ENCODE measurements at places on chromosomes 6 and 20. TPM values are rescaled to one million over a fixed set of nuclear protein-coding genes. Genes with fewer than 3 reads are reported as not detected.

SLC26A8 gene
- not detected for total RNA-seq

RSPH3 gene
- 10.2 TPM for total RNA-seq

SRMS gene
- total RNA-seq: not detected

HLA-DOB gene
- total RNA-seq: 0.79 TPM

TAGAP gene
- 0.10 TPM for total RNA-seq

HLA-G gene
- total RNA-seq: 0.89 TPM

GSTA4 gene
- total RNA-seq: 10.9 TPM

HDGFL1 gene
- not detected for total RNA-seq

CCN5 gene
- total RNA-seq: not detected

NOTCH4 gene
- 0.57 TPM for total RNA-seq

ERVFRD-1 gene
- total RNA-seq: not detected

PEX7 gene
- 6.2 TPM for total RNA-seq

TMEM217 gene
- 7.3 TPM for total RNA-seq

CDSN gene
- total RNA-seq: 0.22 TPM

SNAP91 gene
- total RNA-seq: 0.24 TPM

KHDC3L gene
- not detected for total RNA-seq

GPR63 gene
- 1.6 TPM for total RNA-seq

SLC44A4 gene
- total RNA-seq: 0.29 TPM
